ENCODE measurements at places on chromosomes 4 and X.

GRCh38 chr4:1822568-1823544, 29.8 kb downstream of the FGFR3 start:
- no peak for DNase-seq

- no peak for DNase-seq
Measured at GRCh38 chrX:10506781-10507180, 113.6 kb downstream of the MID1 start.

GRCh38 chr4:155908187-155909139, 5.0 kb downstream of the TDO2 start:
- no peak for DNase-seq

DNA sequence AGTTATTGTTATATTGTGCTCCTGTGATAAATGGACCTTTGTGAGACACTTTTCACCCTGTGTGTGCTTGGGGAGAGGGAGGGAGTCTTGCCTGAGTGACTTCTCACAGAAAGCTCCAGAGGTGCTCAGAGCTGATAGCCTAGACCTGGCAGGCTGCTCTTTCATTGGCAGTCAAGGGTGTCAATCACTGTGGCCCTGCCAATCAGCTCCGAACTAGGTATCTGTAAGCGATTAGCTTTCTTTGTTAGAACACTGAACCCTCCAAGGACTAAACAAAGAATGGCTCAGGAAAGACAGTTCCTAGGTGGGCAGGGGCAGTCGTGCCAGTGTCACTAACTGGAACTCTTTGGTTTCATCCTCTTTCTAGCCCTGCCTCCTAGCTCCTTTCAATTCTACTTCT, 2.7 kb upstream of the NALF2 start:
- no peak for DNase-seq

DNA sequence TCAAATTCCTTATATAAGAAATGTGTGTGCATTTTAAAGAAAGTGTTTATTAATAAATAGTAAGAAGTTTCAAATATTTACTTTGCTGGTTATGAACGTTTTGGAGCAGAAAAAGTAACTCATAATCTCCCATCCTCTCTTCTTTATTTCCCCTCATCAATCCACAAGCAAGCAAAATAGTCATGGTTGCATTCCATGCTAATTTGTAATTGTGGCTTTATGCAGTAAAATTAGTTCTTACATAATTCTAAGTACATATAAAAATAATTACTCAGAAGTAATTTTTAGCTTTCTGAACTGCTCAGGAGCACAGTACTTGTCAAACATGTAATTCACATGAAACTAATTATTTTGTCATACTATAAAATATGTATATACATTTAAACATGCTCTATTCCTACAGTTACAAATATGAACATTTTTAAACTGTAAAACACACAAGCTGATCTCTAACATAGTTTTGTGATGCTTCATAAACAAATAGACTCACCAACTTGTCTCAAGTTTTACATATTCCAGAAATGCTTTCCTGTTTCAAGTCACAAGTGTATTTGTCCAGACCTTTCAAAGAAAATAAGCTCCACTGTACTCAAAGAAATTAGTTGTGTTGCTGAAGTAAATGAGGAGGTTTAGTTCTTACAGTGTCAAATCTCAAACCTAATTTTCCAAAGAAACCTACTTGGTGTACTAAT, 218.9 kb downstream of the PABPC4L start:
- DNase-seq, result no peak

DNA sequence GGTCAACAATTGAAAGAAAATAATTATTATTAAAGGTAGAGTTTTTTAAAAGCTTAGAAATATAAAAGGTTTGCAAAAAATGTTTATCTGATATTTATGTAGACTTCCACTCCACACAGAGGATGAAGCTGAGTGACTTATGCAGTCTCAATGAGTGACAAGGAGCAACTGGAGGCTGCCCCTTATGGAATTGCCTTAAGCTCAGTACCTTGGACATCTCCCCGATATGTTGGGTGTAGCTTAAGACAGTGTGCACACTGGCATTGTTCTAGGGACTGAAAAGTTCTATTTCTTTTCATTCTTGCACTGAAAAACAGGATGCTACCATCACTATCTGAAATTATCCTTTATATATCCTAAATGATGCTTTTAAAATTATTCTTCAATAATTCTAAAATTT, 292.1 kb downstream of the PRDM5 start:
- no peak for DNase-seq

DNA sequence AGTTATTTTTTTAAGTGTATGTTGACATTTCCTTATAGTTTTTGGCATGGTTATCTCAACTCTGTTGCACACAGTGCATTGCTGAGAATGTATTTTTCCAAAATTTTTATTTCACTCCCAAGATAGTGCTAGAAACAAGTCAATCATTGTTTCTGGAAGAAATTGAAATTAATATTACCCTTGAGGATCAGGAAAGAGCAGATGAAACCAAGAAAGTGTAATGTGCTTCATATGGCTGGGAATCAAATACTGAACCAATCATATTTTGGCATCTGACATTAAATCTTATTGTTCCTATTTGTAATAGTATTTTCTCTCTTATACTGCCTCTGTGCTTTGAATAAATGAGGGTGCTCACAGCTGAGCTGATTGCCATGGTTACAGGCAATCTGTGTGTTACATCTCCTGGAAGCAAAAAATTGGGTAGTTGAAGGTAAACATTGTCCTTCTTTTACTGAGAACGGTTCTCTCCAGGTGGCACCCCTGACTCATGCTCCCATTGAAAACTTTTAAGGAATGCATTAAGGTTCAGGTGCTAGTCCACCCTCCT, 358.2 kb upstream of the NR3C2 start:
- DNase-seq, result no peak

DNA sequence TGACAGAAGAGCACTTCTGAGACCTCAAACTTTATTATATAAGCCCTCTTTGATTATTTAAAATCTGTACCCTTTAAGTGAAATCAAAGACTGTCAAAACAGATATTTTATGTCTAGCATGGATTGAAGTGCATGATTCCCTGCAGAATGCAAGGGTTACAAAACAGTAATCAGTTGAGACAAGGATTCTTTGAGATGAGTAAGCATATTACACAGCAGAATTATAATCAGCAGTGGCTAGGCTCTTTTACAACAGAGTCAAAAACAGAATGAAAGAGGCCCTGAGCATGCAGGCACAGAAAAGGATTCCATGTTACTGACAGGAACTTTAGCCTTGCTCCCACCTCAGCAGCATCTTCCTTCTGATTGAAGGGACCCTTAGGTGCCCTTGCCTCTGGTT, 487.9 kb upstream of the GALNT7 start:
- no peak for DNase-seq

DNA sequence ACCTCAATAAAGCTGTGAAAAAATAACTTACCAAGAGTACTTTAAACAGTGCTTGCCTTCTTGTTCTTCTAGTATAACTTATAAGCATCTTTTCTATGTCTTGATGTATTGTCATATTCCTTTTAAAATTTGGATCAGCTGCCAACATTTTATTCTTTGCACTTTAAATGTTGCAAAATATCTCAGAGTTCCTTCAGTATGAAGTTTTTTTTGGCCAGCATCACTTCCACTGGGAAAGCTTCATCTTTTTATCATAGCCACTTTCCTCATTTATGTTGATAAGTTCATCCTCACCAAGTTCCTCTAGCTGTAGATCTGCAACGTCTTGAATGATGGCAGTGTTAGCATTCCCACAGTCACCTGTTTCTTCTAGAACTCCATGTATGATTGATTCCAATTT, 24.2 kb downstream of the CXorf58 start:
- DNase-seq, result no peak

DNA sequence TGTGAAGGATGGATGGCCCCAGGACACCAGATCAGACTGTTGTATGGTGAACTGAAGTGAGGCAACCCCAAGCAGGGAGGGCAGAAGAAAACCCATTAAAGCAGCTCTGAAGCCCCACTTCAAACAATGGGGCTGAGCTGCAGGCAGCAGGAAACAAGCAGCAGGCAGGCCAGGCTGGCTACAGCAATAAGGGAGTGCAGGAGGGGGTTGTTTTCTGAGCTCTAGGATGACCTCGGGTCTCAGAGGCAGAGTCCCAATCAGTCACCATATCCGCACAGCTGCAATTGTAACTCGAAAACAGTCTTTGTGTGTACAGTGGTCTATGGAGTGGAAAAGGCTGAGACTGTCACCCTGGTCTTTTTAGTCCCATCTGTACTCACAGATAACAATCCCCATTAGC, 90.4 kb downstream of the COL4A6 start:
- DNase-seq, result no peak

DNA sequence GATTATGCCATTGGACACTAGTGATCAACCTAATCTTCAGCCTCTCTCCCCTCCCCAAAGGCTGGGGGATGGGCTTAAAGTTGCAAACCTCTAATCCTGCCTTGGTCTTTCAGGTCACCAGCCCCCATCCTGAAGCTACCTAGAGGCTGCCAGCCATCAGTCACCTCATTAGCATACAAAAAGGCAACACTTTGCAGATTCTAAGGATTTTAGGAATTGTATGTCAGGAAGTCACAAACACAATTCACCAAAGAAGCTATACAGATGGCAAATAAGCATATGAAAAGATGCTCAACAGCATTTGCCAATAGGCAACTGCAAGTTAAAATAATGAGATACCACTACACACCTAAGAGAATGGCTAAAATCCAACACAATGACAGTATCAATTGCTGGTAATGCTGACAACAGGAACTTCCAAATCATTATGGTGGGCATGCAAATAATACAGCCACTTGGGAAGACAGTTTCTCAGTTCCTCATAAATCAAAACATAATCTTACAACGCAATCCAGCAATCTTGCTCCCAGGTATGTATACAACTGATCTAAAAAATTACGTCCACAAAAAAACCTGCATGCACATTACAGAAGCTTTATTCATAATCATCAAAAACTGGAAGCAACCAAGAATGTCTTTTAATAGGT, 9.0 kb upstream of the PIM2 start:
- DNase-seq, result no peak

GRCh38 chr4:149765630-149766029, 50.0 kb downstream of the IQCM start:
- no peak for DNase-seq

GRCh38 chr4:97953171-97953941, 189.9 kb downstream of the STPG2 start:
- no peak for DNase-seq

- no peak for DNase-seq
Measured at GRCh38 chrX:151099001-151099400, 77.4 kb upstream of the GPR50 start.

DNA sequence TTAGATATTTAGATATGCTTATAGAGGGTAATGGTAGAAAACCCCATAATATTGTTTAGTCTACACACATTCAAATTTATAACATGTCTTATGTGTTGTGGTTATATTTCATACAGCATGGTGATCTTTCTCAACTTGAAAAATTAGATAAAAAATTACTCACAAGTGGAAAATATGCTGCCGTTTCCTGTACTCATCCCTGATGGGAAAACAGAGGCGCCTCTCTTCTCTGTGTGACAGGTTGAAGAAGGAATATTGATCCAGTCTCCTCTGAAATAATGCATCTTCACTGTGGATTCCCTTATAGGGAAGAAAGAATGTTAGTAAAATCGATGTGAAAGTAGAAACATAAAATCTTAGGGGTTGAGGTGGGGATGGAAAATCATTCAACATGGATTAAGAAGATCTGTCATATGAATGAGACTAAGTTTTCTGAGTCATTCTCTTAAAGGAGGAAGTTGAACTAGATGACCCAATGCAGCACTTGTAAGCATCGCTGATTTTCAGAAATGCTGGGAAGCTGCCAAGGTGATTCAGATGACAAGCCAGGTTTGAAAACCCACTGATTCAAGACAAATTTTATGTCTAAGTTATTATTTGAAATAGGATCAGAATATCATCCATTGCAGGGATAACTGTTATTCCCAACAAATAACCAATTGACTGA, 70.7 kb downstream of the ANKRD50 start:
- DNase-seq, result no peak

- DNase-seq, result no peak
Measured at GRCh38 chr4:168812806-168813205, 197.2 kb downstream of the CBR4 start.

GRCh38 chr4:155564086-155564485, 102.6 kb upstream of the GUCY1A1 start:
- DNase-seq, result no peak

DNA sequence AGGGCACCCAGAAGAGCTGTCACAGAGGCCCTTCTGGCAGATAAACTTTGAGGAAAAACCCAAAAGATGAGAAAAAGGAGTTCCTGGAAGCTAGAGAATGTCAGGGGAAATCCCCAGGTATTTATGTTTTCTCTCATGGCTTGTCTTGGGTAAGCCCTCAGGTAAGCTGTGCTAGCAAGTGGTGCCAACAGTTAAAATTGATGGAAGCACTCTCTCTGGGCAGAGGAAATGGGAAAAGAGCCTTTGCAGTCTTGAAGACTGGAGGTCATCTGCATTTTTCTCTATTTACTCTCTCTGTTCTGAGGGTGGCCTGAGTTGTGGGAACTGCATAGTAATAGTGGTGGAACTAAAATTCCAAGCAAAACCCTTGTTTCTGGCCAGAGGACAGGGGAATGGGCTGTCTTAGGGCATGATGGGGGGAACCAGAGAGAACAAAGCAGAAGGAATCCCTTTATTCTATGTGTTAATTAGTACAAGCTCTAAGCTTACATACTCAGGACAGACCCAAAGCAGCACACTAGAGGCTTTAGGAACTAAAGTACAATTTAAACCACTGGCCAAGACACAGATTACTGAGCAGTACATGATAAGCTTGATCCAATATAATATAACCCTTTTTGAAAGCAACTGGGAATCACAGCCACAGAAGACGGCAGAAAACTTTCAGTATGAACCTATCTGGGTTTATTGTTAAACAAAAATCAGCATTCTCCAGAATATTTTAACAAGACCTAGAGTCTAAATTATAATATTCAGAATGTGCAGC, 53.3 kb upstream of the SLC10A4 start:
- no peak for DNase-seq

GRCh38 chrX:13367950-13368349, 48.1 kb upstream of the ATXN3L start:
- DNase-seq, result no peak

- no peak for DNase-seq
Measured at GRCh38 chr4:23006756-23007155, 314.0 kb downstream of the GBA3 start.

DNA sequence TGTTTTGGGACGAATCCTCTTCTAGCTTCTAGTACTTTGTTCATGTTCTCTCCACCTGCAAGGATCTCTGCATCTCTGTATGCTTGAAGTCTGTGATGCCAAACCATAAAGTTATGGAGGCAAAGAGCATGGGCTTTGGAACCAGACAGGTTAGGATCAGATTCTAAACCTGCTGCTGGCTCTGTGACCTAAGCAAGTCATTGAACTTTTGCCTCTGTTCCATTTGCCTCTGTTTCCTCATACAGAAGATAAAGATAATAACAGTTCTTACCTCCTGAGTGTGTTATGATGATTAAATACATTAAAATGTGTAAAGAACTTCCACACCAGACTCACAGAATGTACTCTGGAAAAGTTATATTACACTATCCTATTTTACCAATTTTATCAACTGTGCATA, 41.5 kb upstream of the RELL1 start:
- DNase-seq, result no peak
